Cortex of kidney (tissue), 1 donor: ENCODE measurements at places on chromosomes 16 and 17.

GRCh38 chr16:54582631-54583250 is 296.2 kb upstream of the IRX3 start:
- DNase-seq: no peak

DNA sequence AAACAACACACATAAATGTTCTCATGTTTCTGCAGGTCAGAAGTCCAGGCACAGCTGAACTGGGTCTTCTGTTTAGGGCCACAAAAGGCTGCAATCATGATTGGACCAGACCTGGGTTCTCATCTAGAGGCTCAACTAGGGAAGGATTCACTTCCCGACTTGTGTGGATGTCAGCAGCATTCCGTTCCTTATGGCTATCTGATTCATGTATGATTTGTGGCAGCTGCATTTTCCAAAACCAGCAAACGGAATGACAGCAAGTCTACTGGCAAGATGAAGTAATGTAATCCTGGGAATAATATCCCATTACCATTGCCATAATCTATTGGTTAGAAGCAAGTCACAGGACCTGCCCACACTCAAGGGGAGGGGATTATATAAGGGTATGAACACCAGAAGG is 22.1 kb downstream of the CEP112 start:
- no peak for DNase-seq

GRCh38 chr17:72422204-72422504 is 301.3 kb downstream of the SOX9 start:
- no peak for DNase-seq

DNA sequence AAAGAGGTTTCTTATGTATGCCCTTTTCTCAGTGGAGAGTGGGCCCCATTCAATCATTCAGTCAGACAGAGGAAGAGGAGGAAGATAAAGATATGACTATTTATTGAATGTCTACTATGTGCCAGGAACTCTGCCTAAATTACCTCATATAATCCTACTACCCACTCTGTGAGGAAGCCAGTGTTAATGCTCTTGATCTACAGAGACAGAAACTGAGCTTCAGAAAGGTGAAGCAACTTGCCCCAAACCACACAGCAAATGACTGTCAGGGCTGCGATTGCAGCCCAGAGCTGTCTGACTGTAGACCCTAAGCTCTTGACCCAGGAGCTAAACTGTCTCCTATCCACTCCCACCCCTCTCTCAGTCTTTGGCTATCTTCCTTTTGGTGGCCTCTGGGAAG is 8.4 kb downstream of the SRCIN1 start:
- no peak for DNase-seq

DNA sequence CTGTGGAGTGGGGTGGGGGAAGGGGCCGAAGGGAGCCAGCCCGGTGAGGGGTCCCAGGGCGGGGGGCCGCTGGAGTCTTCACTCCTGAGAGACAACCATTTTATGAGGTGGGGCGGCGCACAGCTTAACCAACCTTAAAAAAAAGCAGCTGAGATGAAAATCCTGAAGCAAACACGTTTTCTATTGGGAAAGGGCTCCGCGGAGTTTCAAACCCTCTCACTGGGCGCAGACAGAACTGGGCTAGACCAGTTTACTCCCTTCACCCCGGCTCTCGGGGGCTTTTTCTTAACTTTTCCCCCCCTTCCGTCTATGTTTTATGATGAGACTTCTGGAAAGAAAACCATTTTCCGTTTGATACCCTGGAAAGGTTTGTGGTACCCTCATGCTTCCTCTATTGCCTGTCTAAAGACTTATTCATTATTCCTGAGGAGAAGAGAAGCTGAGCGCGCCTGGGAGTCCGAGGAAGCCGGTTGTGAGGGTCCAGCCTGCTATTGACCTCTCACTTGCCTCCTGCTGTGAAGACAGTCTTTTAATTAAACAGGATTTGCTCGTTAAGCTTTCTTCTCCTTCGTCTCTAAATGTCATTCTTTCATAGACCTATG is 482 bp upstream of the SSH2 start:
- no peak for DNase-seq

- DNase-seq: no peak
Observed at GRCh38 chr17:8056976-8057625, 18.2 kb downstream of the ALOX15B start.

DNA sequence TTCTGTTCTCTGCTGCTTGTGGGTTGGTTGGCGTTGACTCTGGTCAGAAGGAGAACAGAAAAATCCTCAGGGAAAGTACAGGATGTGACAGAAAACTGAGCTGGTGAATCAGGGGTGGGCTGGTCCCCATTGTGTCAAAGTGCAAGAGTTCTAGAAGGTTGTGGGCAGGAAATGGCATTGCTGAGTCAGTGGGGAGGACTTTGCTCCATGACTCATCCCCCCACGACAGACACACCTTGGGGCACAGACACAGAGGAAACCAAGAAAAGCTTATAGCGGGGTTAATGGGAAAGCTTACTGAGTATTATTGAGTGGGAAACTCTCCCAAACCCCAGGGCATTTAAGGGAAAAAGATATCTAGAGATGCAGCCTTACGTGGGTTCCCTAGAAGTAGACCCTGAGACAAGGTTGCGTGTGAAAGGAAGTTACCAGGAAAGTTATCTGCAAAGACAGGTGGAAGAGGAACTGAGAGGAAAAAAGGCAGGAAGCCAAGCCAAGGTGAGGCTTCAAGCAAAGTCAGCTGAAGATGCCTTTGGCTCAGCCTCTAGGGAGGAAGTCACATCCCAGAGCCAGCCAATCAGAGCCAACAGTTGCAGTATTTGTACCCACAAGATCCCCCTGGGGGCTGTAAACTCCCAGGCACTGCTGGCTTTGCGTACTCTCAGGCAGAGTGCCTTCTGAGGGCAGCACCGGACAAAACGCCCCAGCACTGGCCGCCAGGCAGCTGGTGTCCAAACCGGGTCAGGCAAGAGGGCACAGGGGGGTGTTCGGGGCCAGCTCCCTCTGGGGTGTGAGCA is 86.4 kb downstream of the FOXL1 start:
- no peak for DNase-seq

- DNase-seq: no peak
Observed at GRCh38 chr16:51696376-51696775, 545.3 kb upstream of the SALL1 start.

DNA sequence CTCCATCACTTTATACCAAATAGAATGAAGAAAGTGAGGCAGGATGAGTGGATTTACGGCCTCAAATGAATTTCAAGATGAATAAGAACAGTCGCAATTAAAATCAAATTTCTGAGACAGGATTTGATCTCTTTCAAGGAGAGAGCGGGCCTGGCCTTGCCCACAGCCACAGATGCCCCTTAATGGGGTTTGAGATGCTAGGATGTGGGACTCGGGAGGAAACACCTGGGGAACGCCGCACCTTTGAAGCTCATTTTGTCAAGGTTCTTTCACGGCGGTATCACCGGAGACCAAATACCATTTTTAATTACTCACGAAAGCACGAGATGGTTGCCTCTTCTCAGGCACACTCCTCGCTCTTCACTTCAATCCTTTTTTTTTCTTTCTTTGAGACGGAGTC is 178.1 kb upstream of the SDK2 start:
- no peak for DNase-seq

- no peak for DNase-seq
Observed at GRCh38 chr17:48484850-48485249, 46.0 kb downstream of the HOXB1 start.

DNA sequence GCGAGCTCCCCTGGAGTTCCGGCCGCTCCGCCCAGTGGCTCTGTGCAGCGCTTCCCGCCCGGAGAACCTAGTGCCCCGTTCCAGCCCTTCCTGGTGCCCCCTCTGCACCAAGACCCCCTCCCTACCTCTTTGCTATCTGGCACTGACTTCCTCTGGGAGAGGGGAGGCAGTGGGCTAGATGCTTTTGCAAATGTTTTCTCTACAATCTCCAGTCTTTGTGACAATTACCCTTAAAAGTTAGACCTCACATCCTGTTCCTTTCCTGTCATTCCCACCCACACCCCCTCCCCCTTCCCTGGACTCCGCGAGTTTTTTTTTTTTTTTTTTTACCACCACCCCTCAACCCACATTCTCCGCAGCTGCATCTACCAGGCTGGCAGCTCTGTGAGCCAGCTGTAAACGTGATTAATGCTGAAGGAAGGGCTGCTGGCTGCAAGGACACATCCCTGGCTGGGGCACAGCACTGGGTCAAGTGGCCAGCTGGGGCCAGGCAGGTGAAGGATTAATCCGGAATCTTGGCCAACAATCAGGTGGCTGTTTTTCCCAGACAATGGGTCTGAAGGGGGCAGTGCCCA is 101.5 kb downstream of the MGAT5B start:
- no peak for DNase-seq

DNA sequence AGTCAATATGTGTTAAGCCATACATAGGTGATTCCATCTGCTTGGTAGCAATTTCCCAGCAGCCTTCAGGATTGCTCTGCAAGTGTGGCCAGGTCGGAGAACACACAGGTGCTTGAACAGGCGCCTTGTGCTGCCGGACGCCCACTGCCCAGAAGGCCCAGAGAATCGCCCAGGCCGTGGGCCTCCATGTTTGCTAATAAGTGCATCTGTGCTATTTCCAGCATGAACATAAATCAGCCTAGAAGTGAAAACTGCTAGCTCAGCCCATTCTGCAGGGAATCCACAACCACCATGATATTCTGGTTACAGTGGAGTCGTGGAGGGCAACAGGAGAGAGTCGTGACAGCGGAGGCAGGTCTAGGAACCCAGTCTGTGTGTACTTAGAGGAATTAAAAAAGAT is 78.1 kb downstream of the ZFHX3 start:
- DNase-seq: no peak

- no peak for DNase-seq
Observed at GRCh38 chr17:75514299-75514918, 928 bp downstream of the CASKIN2 start.

DNA sequence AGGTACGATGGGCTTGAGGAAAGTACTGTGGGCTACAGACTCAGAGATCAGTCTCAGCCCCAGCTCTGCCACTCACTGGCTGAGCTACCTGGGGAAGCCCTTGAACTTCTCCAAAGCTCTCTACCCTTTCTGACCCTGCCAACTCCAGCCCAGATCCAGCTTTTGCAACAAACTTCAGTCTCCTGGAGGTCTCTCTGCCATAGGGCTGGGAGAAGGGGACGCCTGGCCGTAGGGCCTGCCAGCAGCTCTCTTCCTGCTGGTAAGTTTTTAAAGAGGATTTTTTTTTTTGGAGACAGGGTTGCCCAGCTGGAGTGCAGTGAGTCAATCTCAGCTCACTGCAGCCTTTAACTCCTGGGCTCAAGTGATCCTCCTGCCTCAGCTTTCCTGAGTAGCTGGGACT is 11.5 kb downstream of the INPP5K start:
- DNase-seq: no peak

DNA sequence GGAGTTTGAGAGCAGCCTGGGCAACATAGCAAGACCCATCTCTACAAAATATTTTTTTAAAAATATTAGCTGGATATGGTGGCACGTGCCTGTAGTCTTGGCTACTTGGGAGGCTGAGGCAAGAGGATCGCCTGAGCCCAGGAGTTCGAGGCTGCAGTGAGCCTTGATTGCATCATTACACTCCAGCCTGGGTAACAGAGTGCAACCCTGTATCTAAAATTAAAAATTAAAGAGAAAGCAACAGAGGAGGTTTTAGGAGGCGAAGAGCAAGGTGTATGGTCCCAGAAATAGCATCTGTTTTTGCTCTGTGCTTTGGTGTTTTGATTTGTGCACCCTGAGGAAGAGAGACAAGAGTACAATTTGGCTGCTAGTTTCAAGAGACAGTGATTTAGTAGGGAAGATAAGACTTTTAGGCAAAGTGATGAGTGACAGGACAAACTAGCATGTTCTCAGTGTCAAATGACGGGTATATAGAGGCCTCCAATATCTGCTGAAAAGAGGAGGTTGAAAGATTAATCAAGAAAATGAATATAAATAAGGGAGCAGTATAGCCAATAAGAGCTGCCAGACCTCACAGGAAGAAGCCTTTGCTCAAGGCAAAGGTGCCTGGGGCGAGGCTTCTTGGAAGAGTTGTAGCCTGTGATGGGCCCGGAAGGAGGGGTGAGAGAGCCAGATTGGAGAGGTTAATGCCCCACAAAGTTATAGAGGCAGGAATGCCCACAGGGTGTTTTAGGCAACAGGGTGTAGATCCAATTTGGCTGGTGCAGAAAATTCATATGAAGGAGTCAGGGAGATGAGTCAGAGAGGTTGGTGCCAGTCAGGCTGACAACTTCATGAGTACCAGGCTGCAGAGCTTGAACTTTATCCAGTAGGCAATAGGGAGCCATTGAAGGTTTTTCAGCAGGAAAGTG is 11.4 kb downstream of the HLF start:
- DNase-seq: no peak

GRCh38 chr17:48215583-48216139 is 108.1 kb downstream of the SNX11 start:
- no peak for DNase-seq

- no peak for DNase-seq
Observed at GRCh38 chr16:70430667-70431536, 8.0 kb downstream of the ST3GAL2 start.

DNA sequence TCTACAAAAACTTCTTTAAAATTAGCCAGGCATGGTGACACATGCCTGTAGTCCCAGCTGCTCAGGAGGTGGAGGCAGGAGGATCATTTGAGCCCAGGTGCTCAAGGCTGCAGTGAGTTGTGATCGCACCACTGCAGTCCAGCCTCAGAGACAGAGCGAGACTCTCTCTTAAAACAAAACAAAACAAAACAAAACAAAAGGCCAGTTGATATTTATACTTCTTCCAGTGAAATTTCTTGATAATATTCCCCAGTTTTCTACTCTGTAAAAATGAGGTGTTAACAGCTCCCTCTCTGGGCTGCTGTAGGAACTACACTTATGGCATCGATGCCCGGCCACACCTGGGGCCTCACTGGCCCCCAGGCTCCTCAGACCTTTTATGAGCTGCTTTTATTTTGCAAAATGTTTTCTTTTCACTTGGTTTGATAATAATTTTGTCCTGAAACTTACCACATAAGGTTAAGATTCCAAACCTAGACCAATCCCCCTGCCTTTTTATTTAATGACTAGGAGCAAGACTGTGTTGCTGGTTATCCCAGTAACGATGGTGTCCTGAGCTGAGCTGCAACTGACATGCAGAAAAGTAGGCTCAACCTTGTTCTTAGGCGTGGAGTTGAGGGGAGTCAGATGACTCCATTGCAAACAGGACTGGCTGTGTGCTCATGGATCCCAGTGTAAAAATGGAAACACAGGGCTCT is 17.6 kb downstream of the MAPK8IP3 start:
- no peak for DNase-seq

DNA sequence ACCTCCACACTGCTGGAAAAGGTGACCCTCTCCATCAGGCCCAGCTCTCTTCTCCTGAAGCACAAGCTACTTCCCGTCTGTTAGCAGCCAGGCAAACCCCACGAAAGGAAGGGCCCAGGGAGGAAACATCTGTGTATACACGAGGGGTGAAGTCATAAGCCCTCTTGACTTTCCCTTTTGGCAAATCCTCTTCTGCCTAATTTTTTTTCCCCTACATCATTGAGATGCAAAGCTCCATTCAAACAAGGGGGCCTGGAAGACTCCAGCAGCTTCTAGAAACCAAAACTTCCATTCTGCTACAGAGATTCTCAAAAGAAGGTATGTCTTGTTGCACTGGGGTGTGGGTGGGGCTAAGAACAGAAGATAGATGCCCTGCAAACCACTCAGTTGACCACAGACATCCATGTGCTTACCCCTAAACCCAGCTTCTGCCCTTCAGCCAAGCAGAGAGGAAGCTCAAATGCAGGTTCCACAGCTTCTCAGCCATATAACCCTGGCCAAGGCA is 145.6 kb upstream of the RCVRN start:
- no peak for DNase-seq
